H4 (cell line): ENCODE measurements at places on chromosomes 5 and 9. TPM values are rescaled to one million over a fixed set of nuclear protein-coding genes. Genes with fewer than 3 reads are reported as not detected.
A peak's percentile ranks its signal among the peaks of the same experiment; 100 is the strongest.

DNA sequence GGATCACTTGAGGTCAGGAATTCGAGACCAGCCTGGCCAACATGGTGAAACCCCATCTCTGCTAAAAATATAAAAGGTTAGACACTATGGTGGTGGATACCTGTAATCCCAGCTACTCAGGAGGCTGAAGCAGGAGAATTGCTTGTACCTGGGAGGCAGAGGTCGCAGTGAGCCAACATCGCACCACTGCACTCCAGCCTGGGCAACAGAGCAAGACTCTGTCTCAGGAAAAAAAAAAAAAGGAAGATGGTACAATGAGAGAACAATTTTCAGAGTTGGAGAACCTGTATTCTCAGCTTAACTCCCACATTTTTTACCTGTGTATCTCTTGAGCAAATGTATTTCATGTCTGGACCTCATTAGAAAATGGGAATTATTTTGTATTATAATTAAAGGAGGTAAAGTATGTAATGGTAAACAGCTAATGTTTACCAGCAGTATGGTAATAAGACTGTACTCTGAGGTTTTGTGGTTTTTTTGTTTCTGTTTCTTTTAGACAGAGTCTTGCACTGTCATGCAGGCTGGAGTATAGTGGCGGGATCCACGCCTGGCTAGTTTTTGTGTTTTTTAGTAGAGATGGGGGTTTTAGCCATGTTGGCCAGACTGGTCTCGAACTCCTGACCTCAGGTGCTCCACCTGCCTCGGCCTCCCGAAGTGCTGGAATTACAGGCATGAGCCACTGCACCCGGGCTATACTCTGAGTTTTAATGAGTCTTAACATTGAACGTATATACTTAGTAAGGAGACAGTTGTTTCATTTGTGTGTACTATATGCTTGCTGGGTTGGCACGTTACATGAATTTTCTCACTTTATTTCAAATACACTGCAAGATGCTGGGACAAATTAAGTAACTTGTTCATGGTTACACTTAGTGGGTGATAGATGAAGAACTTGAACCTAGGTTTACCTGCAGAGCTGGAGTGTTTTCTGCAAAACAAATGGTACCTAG, 16.2 kb downstream of the UHRF2 start:
- DNase-seq = peak; percentile 38

- DNase-seq = no peak
Observed at GRCh38 chr9:101671567-101671966, 66.9 kb downstream of the GRIN3A start.

DNA sequence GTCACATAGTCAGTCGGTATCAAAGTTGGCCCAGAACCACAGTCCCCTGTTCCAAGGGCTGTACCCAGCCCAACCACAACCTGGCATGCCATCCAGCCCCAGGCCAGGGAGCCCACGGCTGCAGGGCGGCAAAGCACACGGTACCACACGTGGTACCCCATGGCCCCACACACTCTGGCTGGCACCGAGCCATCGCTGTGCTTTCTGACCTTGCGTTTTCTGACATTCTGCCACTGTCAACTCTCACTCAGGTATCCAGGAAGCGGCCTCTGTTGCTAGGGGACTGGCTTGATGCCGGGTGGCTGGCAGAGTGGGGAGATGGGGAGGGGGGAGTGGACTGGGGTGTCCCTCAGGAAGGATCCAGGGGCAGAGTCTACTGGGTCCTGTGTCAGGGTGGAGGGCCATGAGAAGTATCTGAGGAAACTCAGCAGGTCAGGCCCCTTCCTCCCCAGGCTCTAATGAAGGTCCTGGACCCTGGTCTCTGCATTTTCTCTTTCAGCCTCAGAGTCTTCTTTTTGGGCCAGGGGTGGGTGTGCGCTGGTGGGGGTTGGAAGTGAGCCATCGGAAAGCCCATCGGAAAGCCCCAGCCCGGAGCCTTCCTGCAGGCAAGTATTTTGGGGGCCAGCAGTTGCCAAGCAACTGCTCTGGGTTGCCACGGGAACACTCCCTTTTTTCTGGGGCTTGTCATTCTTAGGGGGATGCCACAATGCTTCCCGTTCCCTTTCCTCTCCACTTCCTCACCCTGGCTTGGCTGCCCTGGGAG, 21.0 kb upstream of the RALGDS start:
- no peak for DNase-seq

- no peak for DNase-seq
Observed at GRCh38 chr9:87653941-87654340, 72.0 kb upstream of the CTSL start.

DNA sequence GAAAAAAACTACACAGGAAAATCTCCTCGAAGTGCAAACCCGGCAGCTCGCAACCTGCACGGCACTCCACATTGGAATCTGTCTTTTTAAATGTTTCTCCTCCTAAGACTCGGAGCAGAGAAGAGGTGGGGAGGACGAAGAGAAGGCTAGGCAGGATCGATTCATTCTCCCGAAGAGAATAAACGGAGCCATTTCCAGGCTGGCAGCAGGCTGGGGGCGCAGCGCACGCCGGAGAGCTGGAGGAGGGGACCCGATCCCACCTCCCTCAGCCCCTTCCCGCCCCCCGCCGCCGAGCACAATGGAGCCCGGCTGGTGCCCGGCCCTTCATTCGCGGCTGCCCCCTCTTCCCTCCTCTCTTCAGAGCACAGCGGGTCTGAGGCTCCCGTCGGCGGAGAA, 628 bp downstream of the HOMER1 start:
- DNase-seq = no peak

GRCh38 chr5:127068493-127069214, 4.6 kb downstream of the C5orf63 start:
- no peak for DNase-seq

CEP120 gene
- 12.5 and 17.0 TPM in 2 replicates for total RNA-seq

DNA sequence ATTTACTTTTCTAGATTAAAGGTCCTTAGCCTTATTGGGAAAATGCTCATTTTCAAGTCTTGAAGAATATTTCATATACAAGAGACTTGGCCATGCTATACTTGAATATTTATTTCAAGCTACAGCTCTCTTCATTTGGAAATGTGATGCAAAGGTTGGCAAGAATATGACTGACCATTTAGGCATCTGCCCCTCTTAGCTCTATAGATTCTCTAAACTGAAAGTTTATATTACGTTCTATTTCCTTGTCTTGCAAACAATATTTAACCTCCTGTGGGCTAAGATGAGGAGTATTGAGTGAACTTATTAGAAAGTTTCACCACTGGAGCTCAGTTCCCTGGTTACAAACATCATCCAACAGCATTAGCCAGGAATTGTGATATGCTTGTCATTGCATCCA, 593.1 kb downstream of the MAT2B start:
- DNase-seq = no peak

DNA sequence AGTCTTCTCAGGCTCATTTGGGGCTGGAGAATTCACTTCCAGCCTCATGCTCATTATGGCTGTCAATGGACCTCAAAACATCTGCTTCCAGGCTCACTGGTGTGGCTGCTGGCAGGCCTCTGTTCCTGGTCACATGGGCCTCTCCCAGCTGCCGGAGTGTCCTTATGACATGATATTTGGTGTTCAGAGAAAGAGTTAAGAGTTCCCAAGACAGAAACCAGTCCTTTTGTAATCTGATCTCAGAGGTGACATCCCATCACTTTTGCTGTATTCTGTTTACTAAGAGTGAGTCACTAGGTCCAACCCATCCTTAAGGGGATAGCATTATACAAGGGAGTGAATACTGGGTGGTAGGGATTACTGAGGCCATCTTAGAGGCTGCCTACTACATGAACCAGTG, 104.6 kb downstream of the CACNA1B start:
- DNase-seq = no peak

GRCh38 chr5:14406554-14406849, 175.1 kb upstream of the OTULINL start:
- peak; percentile 59 for DNase-seq

LCN1 gene
- not detected in 2 replicates for total RNA-seq

DNA sequence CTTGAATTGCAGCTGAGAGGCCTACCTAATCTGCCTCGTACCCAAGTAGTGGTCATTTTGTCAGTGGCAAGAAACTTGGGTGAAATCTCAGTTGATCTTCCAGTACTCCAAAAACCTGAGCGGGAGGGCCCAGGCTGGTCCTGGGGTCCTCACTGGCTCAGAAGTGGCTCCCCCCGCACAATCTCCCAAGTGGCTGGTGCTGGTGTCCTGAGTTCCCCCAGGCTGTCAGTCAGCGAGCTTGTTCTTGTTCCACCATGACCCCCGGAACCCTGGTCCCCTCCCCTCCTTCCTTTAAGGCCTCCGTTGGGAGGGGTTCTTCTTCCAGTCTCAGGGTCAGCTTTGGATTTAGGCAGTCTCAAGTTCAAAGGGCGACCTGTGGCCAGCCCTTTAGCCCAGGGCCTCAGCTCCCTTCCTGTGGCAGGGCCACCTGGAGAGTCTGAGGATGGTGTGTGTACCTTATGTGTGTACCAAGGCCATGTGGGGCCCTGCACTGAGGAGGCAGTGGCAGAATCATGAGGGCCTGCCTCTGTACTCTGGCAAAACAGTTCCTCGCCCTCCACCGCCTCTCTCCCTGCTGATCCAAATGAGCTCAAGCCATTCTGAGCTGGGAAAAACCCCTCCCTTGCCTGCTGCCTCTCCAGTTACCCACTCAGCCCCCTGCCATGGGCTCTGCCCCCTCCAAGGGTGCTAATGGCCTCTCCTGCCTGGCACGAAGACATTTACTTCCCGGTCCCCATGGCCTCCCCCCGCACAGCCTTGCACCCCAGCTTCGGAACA, 4.5 kb upstream of the DBN1 start:
- DNase-seq = no peak

DNA sequence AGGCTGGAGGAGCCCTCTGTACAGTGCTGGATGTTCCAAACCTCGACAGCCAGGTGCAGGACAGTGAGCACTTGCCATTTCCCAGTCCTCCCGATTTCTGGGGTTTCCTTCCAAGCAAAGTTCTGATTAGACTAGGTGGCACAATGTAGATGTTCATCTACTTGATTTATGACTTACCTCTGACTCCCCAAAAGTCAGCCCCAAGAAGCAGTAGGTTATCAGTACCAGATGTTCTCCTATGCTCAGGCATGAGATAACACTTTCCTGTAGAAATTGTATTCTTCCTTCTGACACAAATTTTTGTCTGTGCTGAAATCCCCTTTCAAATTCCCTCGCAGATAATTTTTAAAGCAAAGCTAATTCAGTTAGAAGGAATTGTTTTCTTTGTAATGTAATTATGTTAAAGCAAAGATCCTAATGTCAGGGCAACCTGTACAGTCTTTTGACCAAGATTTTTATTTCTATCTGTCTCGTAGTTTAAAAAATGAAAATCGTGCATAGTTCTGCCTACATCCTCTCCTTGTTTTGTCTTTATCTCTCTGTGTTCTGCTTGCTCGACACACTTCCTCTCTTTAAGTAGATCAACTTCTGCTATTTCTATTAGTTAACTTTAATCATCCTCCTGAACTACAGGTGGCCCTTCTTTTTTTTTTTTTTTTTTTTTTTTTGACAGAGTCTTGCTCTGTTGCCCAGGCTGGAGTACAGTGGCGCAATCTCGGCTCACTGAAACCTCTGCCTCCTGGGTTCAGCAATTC, 102.4 kb upstream of the PJA2 start:
- no peak for DNase-seq

- peak; percentile 80 for DNase-seq
Observed at GRCh38 chr9:132079391-132080091, at the start of gene MED27. Gene MED27, minus strand, starts transcription at chr9:132079867. Its CDS starts 23 bp downstream, at chr9:132079844.

DNA sequence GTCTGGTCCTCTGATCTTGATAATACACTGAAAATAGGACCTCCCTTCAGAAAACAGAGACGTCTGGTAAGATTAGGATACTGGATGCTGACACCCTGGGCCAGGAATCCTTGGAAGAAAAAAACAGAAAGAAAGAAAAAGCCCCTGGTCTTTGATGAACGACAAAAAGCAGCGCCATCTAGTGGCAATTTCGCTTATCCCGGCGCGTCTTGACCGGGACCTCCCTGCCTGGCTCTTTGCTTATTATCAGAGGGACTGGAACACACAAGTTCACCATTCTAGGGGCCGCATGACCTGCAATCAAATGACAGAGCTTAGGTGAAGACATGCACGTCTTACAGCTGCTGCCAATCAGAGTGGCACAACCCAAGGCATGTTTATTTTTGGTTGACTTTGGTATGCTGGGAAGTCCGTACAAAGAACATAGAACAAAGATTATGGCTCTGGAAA, 114.9 kb upstream of the NFIB start:
- DNase-seq = peak; percentile 62

RICTOR gene
- 11.9 and 12.2 TPM in 2 replicates for total RNA-seq

LRRC14B gene
- total RNA-seq = not detected in 2 replicates

DNA sequence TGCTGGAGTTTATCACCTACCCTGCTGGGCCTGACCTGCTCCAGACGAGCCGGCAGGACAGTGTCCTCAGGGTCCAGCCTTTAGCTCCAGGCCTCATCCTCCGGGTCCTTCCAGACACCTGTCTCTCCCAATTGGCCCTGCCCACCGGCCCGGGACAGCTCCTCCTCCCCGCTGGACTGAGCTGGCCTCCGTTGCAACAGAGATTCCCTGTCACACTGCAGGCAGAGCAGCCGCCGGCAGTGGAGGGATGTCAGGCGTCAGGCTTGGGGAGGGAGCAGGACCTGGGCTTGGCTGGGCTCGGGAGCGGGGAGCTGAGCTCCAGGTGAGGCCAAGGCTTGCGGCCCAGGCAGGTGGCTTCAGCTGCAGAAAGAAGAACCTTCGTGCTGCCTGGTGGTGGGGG, 1.7 kb downstream of the KCNT1 start:
- no peak for DNase-seq

DNA sequence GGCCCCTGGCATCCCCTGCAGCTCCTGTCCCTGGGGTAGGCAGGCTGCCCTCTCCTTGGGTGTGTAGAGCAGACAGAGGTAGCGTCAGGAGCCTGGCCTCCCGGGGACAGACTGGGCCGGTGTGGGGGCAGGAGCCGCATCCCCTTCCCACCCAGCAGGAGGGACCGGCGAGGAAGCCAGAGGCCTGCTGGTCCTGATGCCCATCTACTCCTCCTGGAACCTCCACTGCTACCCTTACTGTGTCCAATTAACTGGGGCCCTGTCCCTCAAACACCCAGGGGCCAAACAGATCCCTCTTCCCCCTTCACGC, 15.6 kb downstream of the RALGDS start:
- no peak for DNase-seq

- peak; percentile 27 for DNase-seq
Observed at GRCh38 chr9:86500667-86501435, 146.6 kb upstream of the TUT7 start.

ABLIM3 gene
- 6.7 and 14.2 TPM in 2 replicates for total RNA-seq

TEK gene
- total RNA-seq = 0.35 and 0.68 TPM in 2 replicates

DNA sequence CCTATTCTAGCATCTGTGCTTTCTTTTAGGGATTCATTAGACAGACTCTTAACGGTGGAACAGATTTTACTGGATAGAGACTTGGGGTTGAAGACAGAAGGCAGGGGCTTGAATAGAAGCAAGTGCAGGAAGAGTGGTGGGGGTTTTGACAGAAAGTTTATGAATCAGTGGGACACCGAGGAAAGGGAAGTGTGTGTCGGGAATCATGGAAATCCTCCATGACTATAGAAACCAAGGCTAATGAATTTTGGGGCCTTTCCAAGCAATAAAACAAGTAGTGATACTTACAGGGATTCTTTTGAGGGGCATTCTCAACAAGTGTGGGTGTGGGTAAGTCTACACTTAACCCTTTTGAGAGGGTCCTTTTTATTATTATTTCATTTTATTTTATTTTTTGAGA, 12.8 kb downstream of the BASP1 start:
- no peak for DNase-seq

WWC1 gene
- total RNA-seq = 3.2 and 8.3 TPM in 2 replicates
